ENCODE measurements at places on chromosomes 3 and 15.

DNA sequence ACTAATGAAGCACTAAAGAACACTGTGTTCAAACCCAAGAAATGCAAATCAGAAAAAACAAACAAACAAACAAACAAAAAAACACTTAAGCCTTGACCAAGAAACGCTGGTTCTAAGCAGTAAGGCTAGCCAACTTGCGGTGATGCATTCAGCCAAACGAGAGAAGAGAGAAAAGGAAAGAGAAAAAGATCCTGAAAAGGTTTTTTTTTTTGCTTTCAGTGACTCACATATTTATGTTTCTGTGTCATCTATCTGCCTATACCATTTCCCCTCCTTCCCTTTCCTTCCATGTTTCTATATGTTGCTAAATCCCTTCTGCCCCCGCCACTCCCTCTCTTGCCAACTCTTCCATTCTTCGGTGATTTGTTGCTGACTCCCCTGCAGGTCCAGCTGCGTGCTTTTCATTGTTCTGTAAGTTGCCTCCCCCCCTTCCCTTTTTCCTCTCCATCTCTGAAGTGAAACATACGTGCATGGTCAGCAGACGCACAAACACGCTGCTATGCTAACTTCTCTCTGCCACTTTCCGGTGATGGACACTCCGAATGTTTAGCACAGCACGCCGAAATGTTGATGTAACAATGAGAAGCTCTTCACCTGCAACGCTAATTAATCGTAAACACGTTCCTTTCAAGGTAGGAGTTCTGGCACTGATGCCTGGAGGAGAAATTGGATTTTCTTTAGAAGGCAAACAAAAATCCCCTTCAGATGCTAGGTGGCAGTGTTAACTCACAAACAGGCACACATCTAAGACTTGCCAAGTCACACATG, 154.4 kb downstream of the TUSC7 start:
- peak; percentile 58 for DNase-seq

GRCh38 chr3:15097891-15098290, 1.1 kb downstream of the RBSN start:
- DNase-seq, result no peak

- no peak for DNase-seq
Measured at GRCh38 chr3:23172059-23172458, 31.1 kb upstream of the UBE2E2 start.

DNA sequence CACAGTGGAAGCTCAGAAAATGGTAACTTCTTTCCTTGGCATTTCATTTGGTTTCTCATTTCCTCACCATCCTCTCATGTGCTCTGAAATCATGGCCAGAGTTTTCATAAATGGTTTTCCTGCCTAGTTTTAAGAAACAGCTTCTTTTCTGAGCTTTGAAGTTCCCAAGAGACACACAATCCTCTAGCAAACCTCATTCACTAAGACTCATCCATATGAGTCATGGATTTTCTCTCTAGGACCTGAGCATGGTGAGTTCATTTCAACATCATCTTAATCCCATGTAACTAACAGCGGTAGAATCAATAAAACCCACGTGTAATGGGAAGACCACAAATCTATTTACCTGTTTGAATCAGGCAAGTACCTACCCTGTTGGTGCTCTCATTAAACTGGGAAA, 274.5 kb upstream of the LRTM1 start:
- no peak for DNase-seq

DNA sequence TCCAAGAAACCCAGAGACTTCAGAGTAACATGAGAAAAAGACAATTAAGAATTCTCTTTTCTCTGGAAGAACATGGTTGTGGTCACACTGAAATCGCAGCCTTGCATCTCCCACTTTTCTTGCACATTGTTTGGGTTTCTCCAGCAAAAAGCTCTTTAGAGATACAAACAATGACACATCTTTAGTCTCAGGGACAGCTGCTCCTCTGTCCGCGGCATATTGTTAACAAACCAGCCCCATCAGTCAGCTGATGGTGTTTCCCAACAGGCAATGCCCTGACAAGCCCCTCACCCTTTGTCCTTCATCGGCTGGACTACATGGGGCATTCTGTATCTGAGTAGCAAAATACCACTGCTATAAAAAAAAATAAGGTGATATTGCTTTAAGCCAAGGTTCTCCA, 53.4 kb downstream of the UMPS start:
- DNase-seq, result no peak

GRCh38 chr3:120416868-120417267, 33.9 kb downstream of the FSTL1 start:
- DNase-seq, result no peak

GRCh38 chr3:123803521-123803920, 80.6 kb downstream of the MYLK start:
- no peak for DNase-seq

GRCh38 chr3:48440590-48440958, 517 bp downstream of the TMA7 start:
- no peak for DNase-seq
